CD8-positive, alpha-beta memory T cell (primary cell): ENCODE measurements at places on chromosomes 11 and 22.

DNA sequence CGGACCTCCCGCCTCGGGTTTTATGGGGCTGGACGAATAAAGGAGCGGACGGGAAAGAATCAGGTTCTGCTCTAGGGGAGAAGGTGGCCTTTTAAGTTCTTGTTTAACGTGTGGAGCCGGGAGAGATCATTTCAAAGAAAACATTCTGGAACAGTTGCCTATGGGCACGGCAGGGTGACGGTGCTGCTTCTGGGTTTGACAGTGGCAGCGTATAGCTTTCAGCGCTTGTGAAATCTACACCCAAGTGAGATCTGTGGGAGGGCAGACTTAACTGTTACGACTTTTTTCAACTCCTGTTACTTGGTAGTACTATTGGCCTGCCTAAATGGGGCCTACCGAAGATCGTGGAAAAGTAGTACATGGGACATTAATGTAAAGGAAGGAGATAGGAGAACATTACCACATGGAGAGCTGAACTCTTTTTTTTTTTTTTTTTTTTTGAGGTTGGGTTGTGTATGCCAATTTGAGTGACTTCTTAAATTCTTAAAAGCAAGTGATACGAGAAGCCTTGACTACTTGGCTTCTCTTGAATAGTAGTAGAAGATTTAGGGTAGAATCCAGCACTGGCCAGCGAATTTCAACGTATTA lies 743 bp downstream of the USP47 start:
- peak; percentile 35 for DNase-seq

GRCh38 chr11:66933531-66933930 lies 24.7 kb downstream of the PC start:
- no peak for DNase-seq

DNA sequence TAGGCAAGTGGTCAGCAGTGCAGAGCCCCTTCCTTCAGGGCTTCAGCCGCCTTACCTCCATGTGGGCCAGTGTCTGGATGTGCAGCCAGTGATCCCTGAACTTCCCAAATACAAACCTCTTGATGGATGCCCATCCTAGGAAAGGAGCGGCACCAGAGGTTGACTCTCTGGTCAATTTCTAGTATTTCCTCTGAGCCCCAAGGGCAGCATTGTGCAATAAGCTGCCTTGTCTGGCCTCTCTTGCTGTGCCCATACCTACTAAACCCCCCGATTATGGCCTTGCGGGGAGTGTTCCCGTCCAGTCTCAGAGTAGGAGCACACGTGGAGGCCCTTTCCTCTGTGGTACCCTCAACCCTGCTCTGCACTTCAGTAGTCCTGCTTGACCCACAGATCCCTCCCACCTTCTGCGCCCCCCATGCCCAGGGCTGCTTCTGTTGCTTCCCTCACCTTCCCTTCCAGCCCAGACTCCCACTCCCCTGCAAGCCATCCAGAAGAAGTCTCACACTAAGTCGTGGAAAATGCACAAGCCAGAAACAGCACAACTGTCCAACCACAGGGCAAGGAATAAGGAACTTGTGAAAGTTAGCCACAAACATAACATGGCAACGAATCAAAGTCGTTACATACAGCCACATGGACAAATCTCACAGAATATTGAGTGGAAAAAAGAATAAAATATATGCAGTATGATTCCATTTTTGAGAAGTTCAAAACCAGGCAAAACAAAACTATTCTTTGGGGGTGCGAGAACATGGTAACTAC lies 39.6 kb upstream of the HORMAD2 start:
- DNase-seq = no peak

DNA sequence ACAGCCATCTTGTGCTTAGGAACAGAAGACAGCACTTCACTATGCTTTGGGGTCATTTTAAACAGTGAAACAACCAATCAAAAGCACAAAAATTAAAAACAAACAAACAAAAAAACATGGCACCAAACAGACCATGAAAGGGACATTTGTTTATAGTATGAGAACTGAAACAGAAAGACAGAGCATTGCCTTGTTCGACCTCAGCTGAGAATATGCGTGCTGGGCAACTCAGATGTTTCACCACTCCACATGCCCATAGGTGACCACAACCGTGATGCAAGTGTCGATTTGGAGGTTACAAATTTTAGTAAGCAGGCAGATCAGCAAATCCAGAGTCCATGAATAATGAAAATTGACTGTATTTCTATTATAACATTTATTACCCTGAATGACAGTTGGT lies 30.0 kb downstream of the NNMT start:
- DNase-seq = no peak

DNA sequence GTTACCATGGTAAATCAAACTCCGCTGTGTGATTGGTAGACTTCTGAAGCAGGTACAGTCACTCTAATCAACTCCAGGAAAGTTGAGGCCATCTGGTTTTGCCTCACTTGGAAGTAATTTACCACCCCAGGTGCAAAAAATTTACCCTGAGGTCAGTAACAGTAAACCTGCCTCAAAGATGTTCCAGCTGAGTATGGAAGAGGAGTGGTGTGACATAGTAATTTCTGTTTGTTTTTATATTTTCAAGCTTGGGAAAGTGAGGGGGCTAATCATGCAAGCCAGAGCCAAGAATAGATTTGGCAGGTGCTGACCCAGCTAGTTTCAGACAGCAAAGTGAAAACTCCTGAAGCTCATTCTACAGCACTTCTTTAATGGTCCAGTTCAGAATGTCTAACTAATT lies 691.6 kb downstream of the NTM start:
- DNase-seq = no peak
